ENCODE measurements at places on chromosomes 2 and 18. TPM values are rescaled to one million over a fixed set of nuclear protein-coding genes. Genes with fewer than 3 reads are reported as not detected.

- no peak for DNase-seq
Measured at GRCh38 chr2:53130441-53130943, 637.1 kb upstream of the CHAC2 start.

DAW1 gene
- not detected for polyA plus RNA-seq

HNMT gene
- polyA plus RNA-seq, result 7.3 TPM

- no peak for DNase-seq
Measured at GRCh38 chr2:66587216-66587615, 152.3 kb downstream of the MEIS1 start.

DNA sequence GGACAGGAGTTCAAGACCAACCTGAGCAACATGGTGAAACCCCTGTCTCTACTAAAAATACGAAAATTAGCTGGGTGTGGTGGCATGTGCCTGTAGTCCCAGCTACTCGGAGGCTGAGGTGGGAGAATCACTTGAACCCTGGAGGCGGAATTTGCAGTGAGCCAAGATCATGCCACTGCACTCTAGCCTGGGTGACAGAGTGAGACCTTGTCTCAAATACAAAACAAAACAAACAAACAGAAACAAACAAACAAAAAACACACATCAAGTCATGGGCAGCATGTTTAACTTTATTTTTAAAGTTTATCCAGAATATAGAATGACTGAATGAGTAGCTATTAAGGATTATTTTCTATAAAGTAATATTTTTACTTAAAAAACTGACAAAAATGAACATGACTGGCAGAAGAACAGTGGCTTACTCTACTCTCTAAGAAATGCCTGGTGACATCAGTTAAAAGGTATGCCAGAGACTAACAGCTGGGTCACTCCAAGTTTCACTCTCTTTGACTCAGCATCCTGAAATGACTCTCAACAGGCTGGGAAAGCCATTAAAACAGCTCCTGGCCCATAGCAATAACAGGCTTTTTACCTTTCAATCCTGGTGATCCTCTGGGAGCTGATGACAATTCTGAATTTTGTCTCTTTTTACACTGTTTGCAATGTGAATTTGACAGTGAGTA lies 281.6 kb upstream of the STON1 start:
- DNase-seq, result peak; percentile 19
